ENCODE measurements at places on chromosomes 4 and X.

DNA sequence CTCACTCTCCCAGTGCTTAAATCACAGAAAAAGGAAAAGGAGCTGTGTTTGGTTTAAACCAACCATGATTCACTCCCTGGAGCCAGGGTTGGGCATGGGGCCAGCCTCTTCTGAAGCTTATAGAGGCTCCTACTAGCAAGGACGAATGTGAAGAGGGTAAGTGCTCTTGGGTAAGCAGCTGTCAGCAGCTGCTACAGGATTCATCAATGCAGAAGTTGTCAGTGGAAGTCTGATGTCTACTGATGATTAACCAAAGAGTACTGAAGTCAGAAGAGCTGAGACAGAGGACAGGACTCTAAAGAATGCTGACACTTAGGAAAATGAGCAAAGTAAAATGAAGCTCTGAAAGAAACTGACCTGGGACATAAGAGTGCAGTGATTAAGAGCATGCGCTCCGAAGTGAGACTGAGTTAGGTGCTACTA is 32.7 kb upstream of the JADE1 start:
- no peak for DNase-seq

DNA sequence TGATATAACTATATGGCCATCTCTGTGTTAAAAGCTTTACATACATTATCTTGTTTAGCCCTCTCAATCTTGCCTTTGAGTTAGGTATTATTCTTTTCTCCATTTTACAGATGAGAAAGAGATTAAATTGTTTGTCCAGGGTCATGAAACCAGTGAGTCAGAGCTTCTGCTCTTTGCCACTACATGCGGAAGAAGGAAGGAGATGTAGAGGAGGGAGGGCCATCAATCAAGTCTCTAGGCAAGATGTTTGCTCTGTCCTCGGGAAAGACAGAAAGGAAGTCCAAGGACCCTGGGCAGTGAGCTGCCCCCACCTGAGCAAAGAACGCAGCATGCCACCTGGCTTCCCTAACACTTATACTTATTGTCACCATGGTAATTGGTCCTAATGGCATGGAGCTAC is 133.7 kb upstream of the IL1RAPL2 start:
- no peak for DNase-seq

- DNase-seq = no peak
Measured at GRCh38 chr4:122728856-122729255, 3.6 kb upstream of the BBS12 start.

DNA sequence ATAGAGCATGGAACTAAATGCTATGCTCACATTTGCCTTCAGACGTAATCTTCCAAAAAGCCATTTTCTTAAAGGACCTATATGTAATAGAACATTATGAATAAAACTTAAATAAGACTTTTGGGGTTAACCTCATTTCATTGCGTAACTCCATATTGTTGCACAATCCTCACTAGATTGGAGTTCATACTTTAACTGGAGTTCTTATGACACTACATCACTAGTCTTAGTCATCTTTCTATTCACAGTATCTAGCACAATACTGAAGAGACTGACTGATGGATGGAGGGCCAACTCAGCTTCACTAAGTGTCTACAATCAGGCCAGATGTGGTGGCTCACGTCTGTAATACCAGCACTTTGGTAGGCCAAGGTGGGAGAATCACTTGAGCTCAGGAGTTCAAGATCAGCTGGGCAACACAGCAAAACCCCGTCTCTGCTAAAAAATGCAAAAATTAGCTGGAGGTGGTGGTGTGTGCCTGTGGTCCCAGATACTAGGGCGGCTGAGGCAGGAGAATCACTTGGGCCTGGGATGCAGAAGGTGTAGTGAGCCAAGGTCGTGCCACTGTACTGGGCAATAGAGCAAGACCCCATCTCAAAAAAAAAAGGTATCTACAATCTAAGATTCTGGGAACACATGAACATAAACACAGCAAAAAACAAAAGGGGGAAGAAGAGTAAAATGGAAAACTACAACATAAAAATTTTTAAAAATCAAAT is 80.8 kb upstream of the MAB21L2 start:
- no peak for DNase-seq

Measured in activated T-cell treated with anti-CD3 and anti-CD28 coated beads for 4 hours (primary cell).